Mammary epithelial cell (primary cell): ENCODE measurements at places on chromosomes 7 and 10.
A peak's percentile ranks its signal among the peaks of the same experiment; 100 is the strongest.

DNA sequence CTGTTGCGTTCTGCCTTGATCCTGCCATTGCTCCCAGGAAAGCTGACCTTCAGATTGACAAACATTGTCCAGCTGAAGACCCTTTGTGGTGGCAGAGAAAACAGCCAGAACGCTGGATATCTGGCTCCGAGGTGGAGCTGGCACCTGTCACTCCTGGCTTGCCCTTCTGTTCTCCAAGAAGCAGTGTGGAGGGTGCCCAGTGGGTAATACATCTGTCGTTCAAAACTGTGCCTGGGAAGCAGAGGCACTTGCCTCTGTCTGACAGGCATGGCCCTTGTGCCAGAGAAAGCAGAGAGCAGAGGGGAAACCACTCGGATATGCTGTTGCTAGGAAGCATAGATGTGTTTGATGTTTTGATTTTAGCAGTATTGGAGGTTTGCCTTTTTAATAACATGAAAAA, 231.4 kb downstream of the BMPER start:
- no peak for DNase-seq

DNA sequence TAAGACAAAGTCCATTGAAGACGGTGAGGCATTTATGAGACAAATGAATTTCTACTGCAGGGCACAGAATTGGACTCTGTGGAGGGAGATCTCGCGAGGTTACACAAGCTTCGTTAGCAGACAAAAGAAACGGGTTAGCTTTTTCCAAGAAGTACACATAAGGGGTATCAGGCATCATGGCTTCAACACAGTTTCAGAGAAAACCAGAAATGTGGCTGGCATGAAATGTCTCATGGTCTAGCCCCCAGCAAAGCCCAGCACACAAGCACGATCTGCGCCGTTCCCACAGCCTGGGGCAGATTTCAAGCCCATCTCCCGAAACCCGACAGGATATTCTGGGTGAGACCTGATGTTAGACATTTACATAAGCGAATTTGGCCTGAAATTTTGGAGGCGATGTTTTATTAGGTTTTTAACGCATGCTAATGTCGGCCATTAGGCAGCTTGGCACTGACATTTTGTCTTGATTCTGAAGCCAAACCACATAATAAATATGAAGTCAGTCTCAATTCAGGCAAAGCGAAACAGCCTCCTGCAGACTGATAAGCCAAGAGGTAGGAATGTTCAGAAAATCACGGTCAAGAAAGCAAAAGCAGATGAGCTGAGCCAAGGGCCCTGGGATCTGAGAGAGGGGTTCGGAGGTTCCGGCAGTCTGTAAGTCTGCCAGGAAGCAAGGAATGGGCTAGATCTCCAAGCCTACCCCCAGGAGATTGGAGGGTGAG, 240.5 kb downstream of the PRPF18 start:
- DNase-seq = no peak

DNA sequence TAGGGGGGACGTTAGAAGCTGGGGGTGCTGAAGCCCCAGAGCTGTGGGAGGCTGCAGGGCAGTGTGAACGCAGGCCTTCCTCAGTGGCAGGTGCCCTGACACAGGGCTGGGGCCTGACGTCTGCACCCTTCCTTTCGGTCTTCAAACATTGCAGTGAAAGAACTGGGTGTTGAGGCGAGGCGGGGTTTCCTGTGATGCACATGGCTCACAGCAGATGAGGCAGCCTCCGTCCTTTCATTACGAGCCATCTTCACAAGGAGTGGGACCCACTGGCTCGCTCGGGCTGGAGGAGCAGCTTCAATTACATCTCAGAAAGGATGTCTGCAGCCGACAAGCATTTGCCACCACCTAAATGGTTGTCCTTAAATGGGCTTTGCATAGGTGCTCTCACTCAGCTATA, 180.3 kb upstream of the SHH start:
- DNase-seq = no peak

GRCh38 chr10:78712147-78712546, 356.6 kb upstream of the ZMIZ1 start:
- DNase-seq = no peak

DNA sequence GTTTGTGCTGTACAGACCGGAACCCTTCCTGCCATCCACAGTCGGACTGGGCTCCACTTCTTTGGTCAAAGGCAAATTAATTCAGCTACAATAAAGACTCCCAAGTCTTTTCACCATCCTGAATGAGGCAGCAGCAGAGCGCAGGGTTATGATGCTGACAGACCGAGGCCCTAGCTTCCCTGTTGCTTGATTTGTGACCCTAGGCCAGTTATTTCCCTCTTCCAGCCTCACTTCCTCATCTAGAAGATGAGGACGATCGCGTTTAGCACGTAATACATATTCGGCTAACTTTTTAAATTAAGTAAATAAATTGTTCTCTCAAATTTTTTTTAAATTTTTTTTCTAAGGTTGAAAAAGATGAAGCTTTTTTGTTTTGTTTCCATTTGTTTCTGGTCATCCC, 18.1 kb downstream of the ADRB1 start:
- no peak for DNase-seq

- no peak for DNase-seq
These were observed 221.3 kb downstream of the MAD1L1 start for GRCh38 chr7:2011266-2012043.

- DNase-seq = no peak
These were observed 52.8 kb downstream of the P4HA1 start for GRCh38 chr10:73043766-73044377.

GRCh38 chr7:133025056-133025455, 56.8 kb downstream of the CHCHD3 start:
- no peak for DNase-seq

GRCh38 chr10:30542895-30543288, 86.7 kb downstream of the LYZL2 start:
- DNase-seq = no peak

GRCh38 chr7:129835569-129835968, 117.2 kb downstream of the UBE2H start:
- DNase-seq = no peak

DNA sequence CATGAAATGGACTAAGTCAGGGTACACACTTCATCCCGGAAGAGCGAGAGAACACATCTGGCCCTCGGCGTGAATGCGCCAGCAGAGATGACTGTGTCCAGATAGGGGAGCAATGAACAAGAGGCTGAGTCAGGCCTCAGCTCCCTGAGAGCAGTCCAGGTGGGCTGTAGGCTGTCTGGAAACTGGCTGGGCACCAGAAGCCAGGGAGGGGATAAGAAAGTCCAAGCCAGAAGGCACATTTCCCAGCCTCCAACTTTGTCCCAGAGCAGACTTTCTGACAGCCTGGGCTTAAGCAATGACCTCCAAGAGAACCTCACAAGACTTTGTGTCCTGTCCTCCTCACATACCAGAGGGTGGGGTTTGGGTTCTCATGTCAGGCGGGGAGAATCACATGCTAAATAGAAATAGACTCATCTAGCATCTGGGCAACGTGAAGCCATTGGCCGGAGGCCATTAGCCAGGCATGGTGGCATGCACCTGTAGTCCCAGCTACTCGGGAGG, 157.2 kb downstream of the ARHGAP12 start:
- no peak for DNase-seq

GRCh38 chr10:23826421-23826820, 382.5 kb upstream of the KIAA1217 start:
- peak; percentile 30 for DNase-seq

- DNase-seq = no peak
These were observed 27.1 kb downstream of the EEPD1 start for GRCh38 chr7:36180121-36180520.

DNA sequence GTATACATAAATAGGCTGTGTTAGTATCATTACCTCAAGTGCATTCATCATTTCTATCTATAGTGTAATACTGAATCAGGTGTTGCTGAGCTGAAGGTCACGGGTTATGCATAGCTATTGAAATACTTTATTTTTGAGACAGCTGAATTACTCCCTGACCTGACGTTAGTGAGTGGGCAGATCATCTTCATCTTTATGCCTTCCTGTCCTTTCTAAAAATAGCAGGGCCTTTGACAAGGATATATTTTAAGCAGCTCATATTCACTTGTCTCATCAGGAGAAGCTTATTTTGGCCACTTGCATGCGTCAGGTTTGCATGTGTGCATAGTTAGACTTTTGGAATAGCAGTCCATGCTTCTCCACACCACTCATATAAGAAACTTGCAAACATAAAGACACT, 63.6 kb upstream of the DKK1 start:
- no peak for DNase-seq

- no peak for DNase-seq
These were observed 86.0 kb downstream of the CH25H start for GRCh38 chr10:89120931-89121763.

DNA sequence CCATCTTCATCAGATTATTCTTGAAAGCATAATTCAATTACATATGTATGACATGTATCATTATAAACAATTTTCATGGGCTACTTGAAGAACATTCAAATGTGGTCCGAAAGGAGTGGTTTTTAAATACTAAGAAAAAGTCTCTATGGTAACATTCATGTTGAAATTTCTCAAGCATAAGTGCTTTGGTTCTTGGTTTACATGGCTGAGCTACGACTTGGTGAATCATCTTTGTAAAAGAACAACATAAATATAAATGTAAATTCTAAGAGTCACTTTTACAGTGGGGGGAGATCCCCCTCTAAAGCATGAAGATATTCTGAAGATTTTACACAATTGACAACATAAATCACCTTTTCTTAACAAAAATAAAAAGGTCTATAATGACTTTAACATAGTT, 118.6 kb downstream of the MAGI2 start:
- DNase-seq = no peak

- DNase-seq = no peak
These were observed 180.0 kb upstream of the BMPER start for GRCh38 chr7:33725111-33726025.

DNA sequence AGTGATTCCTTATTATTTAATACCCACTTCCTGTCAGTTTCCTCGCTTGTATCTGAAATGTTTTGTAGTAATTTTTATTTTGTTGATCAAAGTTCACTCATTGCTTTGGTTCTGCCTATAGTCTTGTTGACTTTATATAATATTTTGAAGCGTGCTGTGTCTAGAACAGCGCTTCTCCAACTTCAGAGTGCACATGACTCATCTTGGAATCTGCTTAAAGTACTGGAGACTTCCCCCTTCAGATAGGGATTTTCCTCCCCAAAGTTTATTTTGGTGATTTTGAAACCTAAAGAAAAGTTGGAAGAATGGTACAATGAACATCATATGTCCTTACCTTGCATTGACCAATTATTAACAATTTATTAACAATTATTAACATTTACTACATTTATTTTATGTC, 5.8 kb downstream of the COMTD1 start:
- no peak for DNase-seq

- no peak for DNase-seq
These were observed 78.0 kb downstream of the XPNPEP1 start for GRCh38 chr10:109845308-109845707.

- no peak for DNase-seq
These were observed 30.2 kb downstream of the CALD1 start for GRCh38 chr7:134809616-134810015.

GRCh38 chr10:18577823-18578685, 73.3 kb downstream of the NSUN6 start:
- no peak for DNase-seq

- DNase-seq = peak; percentile 49
These were observed 16.8 kb downstream of the AKR1B15 start for GRCh38 chr7:134565643-134566136.

DNA sequence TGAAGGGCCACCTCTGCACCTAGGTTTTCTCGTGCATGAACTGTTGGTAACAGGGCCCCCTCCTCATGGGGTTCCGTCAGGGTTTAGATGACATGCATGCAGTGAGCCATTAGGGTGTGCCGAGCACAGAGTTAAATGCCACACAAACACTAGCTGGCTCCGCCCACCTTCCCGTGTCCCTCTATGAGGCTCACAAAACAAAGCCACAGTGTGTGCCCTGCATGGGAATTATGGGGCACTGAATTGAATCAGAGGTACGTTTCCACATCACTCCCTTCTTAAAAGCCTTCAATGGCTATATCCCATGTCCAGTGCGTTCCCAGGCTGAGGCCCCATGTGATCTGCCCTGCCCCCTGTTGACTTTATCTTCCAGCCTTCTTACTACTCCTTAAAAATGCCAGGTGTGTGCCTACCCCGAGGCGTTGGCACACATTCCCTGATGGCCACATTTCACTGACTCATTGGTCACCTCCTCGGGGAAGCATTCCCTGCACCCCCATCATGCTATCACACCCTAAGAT, 35.7 kb downstream of the GSDME start:
- peak; percentile 62 for DNase-seq

DNA sequence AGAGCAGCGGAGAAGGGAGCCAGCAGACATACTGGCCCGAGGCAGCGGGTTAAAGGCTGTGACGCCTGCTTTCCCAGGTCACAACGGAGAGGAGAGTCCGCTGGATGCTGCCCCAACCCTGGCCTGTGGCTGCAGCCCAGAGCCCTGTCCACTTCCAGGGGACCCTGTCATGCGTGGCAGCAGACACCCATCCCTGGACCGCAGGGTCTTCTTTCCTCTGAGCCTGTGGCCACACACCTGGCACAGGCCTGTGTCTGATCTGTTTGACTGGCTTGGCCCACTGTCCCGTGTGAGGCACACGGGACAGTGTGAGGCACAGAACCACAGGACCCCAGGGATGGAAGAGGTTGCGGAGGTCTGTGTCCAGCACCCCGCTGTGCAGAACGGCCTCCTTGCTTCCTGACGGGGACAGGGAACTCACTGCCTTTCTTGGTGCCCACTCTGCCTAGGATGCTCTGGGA, 42.4 kb downstream of the INSIG1 start:
- DNase-seq = no peak
